Iris pigment epithelial cell (primary cell): ENCODE measurements at places on chromosomes 1 and 21.

DNA sequence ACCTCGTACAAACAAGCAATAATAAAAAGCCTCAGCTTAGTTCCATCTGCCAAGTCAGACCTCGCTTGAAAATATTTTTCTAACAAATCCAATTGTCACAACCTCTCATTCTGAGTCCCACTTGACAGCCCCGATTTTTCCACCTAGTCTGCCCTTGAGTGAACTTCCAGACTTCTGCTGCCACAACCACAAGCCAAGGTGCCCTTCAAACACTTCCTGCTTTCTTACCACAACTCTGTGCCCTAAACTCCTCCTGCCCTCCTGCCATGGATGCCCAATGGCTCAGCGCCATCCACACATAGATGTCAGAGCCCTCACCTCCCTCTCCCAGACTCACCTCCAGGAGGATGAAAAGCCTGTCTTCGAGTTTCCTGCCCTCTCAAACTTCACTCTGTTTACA lies 3.9 kb downstream of the TMPRSS2 start:
- no peak for DNase-seq

DNA sequence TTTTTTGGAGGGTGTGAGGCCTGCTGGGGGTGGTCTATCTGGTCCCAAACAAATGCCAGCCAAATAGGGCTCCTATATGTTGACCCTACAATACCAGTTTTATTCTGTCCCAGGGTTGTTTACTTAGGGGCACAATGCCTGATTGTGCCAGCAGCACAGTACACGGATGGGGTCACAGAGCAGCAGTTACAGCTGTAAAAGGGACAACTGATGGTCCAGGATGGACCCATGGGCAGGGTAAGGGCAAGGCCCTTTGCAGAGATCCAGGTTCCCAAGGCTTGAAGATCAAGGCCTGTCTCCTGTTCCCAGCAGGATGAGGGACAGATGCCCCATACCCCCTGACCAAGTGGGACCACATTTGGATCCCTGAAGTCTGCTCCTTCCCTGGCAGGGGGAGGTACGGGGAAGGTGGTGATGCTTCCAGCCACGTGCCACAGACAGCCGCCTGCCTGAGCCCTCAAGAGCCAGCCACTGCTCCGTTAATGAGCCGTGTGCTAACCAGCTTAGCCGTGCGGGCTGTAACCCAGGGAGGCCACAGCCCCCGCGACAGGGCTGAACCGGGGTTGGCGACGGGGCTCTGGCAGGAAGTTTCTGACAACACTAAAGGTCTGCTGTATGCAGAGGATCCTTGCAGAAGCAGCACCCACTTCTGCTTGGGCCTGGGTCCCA lies 18.2 kb downstream of the SLC6A9 start:
- no peak for DNase-seq

DNA sequence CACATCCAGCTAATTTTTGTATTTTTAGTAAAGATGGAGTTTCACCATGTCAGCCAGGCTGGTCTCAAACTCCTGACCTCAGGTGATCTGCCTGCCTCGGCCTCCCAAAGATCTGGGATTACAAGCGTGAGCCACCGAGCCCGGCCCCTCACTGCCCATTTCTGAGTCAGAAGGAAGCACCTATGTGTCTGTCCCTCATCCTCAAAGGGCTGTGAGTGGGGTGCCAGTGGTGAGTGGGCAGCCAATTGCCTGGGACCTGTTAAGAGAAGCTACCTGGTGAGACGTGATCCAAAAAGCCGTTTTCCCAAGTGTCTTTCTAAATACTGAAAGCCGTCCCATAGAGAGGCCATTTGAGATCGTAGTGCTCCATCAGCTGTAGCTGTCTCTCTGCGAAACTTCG lies 27.1 kb upstream of the PDXK start:
- no peak for DNase-seq

DNA sequence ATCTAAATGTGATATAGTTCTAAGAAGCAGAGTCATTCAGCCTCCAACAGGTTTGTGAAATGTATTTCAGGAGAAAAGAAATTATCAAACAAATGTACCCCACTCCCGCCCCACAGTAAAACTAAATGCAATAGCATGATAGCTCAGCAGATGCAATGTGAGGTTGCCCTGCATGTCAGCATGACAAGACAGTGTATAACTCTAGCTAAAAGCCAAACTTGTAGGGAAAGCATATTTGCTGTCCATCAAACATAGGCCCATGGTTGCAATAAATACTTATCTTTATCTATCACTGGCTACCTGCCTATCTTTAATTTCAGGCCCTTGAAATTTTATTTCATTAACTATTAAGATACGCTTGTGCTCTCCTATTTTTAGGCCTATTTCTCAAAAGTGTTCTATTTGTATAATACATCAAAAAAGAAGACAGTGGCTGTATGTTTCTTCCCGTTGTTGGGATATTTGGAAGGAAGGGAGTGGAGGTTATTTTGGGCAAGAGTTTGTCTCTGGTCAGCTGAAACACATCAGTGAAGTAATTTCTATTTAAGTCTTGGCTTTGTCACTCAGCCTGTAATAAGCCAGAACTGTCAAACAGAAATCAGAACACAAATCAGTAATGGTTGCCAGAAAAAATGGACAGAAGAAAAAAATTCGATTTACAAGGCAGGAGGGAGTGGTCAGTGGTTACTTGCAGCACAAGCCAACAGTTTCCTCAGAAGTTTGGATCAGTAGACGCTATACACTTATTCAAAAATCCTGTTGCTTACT lies 307.4 kb upstream of the ADGRL2 start:
- DNase-seq: no peak

DNA sequence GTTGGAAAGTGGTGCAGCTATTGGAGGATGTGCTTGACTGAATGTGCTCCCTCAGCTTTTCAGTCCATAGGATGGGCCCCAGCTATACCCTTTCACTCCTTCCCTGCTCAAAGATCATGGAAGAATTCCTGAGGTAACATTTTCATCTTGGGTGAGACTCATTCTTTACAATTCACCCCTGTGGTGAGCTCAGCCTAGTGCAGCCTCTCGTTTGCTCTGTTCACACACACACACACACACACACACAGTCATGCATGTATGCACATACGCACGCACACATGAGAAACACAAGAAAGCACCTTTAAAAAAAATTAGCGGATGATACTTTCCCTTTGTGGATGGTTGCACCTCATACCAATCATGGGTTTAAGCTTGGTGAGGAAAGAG lies 25.8 kb downstream of the CCN1 start:
- DNase-seq: no peak

DNA sequence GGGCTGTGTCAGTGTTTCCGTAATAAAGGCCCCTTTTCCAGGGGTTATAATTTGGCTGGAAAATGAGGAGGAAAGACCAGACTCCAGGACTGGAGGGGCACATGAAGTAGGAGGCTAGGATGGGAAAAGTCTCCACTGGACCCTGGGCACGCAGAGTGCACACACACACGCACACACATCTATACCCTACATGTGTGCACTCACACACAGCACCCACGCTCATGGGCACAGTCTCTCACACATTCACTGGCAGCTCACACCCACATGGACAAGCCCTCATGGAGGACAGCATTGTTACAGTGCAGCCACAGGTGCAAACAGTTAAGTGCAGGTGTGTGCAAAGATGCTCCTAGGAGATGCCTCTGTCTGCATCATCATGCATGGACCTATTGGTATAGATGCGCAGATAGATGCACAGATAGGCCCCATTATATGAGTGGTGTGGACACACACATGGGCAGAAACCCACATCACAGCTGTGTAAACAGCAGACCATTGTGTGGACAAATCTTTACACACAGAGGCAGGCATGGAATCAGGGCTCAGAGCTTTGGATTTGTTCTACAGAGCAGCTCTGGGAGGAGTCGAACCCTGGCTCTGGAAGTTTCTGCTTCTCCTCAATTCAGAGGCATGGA lies 9.1 kb upstream of the RUNX3 start:
- no peak for DNase-seq
